Stomach (tissue), 19 donors: ENCODE measurements at places on chromosomes 2 and 18. TPM values are rescaled to one million over a fixed set of nuclear protein-coding genes. Genes with fewer than 3 reads are reported as not detected.

DNA sequence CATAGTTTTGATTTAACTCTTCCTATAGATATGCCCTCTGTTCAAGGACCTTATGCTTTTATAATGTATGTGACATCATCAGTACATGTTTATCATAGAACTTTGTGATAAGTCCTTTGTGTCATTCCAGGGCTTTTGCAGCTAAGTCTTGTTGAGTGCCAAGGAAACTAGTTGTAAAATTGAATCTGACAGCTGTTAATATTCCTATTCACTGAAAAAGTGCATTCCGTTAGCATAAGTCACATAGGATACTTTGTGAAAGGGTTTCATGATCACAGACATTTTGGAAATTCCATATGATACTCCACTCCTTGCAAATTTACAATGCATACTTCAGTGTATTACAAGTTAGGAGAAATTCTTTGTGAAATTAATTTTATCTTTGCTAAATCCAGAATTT is 503.4 kb downstream of the CCDC85A start:
- DNase-seq: no peak

The USP34 gene
- 137 TPM for total RNA-seq

GRCh38 chr2:182763311-182763912 is 47.4 kb downstream of the DNAJC10 start:
- DNase-seq: peak; percentile 66

DNA sequence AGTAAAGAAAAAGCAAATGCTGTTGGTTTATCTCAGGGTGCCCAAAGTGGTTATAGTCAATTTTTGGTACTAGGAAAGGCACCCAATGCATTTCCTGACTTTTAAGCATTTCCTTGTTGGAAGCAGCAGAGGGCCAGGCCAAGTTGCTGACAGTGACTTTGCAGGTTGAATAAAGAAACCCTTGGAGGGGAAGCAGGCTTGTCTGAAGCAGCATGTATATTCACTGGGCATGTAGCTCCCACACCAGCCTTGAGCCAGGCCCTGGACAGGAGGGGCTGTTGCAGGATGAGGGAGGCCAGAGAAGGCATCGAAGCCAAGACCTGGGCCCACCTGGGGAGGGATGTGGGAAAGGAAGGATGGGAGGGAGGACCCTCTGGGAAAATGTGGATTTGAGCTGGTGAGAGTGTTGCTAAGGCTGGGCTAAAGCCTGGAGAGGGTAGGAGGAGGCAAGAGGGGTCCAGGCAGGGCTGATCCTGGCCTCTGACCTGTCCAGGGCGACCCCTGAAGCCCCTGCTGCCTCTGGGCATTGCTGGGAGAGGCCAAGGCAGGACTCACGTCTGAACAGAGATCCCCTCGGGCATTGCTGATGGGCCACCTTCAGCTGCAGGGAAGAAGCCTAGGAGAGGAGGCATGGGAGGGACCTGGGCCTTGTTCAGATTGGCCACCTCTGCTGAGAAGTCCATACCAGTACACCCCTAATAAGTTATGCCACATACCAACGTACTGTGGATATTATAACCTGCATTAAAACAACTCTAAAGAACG is 79.6 kb downstream of the STPG4 start:
- no peak for DNase-seq

DNA sequence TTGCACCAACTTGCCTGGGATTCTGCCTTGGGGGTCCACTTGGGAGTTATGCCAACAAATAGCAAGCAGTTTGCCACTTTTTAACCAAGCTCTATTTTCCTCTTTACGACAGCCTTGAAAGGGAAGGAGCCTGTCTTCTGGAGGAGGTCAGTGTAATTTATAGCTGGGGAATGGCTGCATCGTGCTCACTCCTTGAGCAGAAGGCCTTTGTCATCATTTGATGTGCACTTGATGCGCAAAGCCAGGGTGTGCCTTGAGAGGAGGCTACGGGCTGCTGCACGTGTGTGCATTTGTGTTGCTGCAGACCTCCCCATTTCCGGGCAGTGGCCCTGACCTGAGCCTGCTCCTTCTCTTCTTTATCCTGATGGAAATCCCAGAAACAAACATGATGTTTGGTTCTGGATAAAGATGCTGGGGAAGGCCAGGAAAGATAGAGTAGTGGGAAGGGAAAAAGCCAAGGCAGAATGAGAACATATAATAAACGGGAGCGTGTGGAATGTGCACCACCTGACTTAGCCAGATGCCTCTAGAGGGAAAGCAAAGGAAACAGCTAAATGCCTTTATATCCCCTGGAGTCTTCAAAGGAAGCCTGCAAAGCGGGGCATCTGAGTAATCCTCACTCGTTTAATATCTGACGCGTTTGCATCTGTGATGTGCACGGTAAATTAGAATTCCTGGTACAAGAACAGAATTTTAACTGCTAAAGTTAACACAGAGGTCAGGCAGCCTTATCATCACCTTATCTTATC is 68.3 kb upstream of the ZNF521 start:
- DNase-seq: no peak

DNA sequence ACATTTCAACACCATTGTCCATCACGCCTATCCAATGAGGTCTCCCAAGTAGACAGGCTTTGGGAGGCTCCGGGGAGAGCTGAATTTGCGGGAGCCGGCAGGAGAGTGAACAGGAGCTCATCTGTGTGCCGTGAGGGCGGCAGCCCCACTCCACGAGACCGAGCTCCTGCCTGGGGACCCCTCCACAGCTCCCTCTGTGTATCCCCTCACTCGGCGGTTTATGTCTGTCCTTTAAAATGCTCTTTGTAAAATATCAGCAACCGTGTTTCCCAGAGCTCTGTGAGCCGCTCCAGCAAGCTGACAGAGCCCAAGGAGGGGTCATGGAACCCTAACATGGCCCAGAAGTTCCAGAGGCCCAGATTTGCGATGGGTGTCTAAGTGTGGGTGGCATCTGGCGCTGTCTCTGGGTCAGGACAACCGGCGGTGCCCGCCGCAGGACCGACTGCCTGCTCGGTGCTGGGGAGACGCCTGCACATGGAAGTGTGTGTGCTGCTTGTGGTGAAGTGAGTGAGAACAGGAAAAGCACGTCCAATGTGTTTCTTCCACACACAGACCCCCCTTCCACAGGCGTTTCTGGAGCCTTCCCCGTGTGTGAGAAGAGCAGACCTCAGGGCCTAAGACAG is 34.8 kb downstream of the SLC66A2 start:
- no peak for DNase-seq

DNA sequence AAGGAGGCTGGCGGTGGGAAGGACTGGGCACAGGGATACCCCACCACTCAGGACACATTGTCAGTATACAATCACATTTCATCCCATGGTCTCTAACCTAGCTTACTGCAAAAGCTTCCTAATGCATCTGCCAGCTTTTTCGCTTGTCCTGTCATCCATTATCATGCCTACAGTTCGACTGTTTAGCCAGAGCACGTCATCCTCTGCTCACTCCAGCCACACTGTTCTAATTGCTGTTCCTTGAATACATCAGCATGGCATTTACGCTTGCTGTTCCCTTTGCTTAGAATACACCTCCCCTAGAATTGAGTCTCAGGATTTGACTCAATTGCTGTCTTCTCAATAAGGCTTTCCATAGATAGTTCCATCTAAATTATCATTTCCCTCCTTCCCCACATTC is 166.3 kb downstream of the CCDC148 start:
- no peak for DNase-seq

- DNase-seq: no peak
These were observed 115.2 kb upstream of the TFCP2L1 start for GRCh38 chr2:121400201-121400600.

GRCh38 chr2:112958428-112959108 is 19.2 kb upstream of the IL36G start:
- DNase-seq: peak; percentile 83

GRCh38 chr2:18441583-18441982 is 118.9 kb downstream of the RDH14 start:
- DNase-seq: no peak

DNA sequence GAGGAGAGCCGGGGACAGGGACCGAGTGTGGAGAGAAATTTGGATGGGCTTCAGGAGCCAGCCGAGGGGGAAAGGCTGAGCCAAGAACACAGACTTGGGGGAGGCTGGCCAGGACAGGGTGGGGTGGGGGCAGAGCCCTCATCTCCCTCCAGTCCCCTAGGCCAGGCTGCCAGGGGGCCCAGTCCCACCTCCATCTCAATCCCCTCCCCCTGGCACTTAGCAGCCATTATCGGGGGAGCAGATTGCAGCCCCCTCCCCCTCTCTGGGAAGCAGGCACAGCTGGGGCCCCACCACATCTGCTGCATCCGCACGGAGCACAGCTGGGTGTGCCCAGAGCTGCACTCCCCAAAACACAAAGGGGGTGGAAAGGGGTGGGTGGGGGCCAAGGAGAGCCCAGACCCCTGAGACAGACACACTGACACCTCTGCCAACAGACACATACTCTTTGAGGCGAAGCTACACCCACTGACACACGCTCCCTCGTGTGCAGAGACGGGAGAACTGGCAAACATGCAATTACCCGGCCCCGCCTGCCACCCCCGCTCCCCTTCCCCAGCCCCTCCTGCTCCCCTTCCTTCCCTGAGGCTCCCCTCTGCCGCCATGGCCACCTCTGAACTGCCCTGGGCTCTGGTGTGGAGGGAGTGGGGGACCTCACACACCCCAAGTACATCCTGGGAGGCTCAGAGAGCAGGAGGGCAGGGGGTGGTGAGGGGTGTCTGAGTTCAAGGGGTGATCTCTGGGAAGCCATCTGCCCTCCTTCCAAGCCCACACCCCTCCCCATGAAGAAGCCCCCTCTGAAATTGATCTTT is 5.1 kb upstream of the ASIC4 start:
- peak; percentile 56 for DNase-seq
